NCI-H510A treated with DMSO at 0.1 percent for 48 hours (cell line): ENCODE measurements at places on chromosomes 11 and 22.
A peak's percentile ranks its signal among the peaks of the same experiment; 100 is the strongest.

- DNase-seq, result no peak
These were observed 238.1 kb upstream of the TENM4 start for GRCh38 chr11:79678780-79679452.

- DNase-seq, result no peak
These were observed 60.2 kb upstream of the SORL1 start for GRCh38 chr11:121391914-121392313.

GRCh38 chr22:36753120-36753802 lies 22.7 kb downstream of the IFT27 start:
- no peak for DNase-seq

DNA sequence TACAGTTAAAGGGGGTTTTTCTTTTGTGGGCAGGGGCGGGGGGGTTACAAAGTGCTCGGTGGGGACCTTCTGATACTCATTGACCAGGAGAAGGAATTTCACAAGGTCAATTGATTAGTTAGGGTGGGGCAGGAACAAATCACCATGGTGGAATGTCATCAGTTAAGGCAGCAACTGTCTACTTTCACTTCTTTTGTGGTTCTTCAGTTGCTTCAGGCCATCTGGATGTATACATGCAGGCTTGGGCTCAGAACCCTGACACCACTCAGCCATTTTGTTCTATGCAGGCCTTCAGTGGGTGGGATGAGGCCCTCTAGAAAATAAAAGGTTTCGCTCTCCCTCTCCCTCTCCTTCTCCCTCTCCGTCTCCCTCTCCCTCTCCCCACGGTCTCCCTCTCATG lies 29.6 kb downstream of the TSPAN32 start:
- no peak for DNase-seq

DNA sequence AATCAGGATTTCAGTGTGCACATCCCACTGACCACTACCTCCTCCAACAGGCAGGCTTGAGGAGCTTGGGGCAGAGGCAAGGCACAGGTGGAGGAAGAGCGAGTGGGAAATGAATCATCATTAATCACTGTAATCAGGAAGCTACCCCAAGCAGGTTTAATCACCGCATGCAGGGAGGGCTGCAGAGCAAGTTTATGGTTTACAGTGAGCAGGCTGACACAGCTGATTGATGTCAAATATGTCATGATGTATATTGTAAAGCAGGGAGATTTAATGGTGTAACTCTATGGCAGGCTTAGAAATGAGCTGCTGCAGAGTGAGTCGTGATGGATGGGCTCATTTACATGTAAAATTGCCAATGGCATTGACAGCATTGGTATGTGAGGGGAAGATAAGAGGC lies 441.0 kb downstream of the NTM start:
- no peak for DNase-seq

DNA sequence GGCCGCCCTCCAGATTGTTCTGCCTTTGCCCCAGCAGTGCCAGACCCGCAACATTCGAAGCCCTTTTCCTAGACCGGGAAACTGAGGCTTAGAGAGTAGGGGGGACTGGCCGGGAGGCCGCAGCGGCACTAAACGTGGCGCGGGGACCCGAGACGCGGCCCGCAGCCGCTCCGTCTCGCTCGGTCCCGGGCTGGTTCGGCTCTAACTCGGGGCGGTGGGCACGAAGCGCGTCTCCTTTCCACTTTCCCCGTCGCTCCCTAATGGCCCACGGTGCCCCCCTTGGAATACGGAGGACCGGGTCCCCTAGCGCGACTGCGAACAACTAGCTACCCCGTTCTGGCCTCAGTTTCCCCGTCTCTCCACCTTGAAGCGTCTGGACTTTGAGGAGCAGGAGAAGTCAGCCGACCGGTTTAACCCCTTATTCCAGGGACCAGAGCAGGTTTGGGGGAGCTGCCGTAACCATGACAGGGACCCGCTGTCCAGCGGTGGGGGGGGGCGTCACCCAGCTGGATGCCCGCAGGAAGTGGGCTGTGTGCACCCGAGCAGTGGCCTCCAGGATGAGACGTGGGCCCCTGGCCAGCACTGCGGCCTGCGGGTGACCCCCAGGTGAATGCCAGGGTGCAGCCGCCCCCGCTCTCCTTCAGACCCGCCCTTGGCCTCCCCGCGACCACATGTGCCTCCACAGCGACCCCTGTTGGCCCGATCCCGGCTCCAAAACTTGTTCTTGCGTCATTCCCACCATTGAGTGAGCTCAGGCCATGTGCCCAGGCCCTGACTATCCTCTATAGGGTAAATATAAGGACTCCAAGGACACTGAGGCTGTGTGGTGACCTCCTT lies 1.1 kb downstream of the CDC42EP1 start:
- no peak for DNase-seq

GRCh38 chr22:31611061-31611760 lies 50.8 kb downstream of the PISD start:
- no peak for DNase-seq

DNA sequence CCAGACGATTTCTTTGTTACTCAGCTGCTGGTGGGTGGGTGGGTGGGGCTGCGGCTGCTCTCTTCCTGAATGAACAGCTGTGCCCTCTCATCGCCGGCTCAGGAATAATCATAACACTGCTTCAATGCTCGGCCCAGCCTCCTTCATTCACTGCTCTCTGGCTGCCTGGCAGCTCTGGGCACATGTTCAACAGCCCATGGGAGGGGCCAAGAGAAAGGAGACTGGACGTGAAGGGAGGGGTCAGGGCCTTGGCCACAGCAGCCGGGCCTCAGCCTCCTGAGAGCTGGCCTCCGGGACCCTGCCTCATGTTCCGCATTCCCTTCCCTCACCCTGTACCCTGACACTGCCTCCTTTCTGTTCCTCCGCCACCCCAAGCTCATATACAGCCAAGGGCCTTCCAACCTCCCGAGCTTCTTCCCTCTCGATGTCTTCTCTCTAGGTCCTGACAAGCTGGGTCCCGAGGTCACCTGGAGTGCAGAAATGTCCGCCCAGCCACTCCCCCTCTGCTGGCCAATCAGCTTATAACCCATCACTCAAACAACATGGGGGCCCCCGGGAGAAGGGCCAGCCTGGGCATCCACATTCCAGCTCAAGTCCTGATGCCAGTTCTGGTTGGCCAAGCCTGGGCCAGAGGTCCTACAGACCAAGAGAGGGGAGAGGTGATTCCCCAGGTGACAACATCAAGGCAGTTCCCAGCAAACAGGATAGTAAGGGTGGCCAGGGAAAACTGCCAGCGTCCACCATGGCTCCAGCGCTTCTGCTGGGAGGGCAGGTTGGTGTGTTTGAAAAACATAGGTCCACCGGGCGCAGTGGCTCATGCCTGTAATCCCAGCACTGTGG lies 3.2 kb upstream of the CSDC2 start:
- DNase-seq, result peak; percentile 76

GRCh38 chr22:17866621-17867020 lies 92.4 kb upstream of the BID start:
- DNase-seq, result no peak

GRCh38 chr22:20022978-20023613 lies 2.2 kb downstream of the TANGO2 start:
- no peak for DNase-seq

GRCh38 chr11:27002838-27003237 lies 8.9 kb downstream of the FIBIN start:
- no peak for DNase-seq

GRCh38 chr11:40328890-40329614 lies 1130.4 kb downstream of the LRRC4C start:
- peak; percentile 2 for DNase-seq

GRCh38 chr22:38494498-38494897 lies 11.6 kb downstream of the DDX17 start:
- no peak for DNase-seq

- no peak for DNase-seq
These were observed 239.0 kb upstream of the PDGFD start for GRCh38 chr11:104402812-104403521.

GRCh38 chr11:20501971-20502370 lies 97.4 kb upstream of the SLC6A5 start:
- peak; percentile 9 for DNase-seq

GRCh38 chr22:49404020-49404419 lies 423.7 kb downstream of the BRD1 start:
- DNase-seq, result no peak

GRCh38 chr22:48649031-48649430 lies 1178.6 kb downstream of the BRD1 start:
- DNase-seq, result no peak

- DNase-seq, result no peak
These were observed 22.4 kb upstream of the RDX start for GRCh38 chr11:110318638-110319404.

DNA sequence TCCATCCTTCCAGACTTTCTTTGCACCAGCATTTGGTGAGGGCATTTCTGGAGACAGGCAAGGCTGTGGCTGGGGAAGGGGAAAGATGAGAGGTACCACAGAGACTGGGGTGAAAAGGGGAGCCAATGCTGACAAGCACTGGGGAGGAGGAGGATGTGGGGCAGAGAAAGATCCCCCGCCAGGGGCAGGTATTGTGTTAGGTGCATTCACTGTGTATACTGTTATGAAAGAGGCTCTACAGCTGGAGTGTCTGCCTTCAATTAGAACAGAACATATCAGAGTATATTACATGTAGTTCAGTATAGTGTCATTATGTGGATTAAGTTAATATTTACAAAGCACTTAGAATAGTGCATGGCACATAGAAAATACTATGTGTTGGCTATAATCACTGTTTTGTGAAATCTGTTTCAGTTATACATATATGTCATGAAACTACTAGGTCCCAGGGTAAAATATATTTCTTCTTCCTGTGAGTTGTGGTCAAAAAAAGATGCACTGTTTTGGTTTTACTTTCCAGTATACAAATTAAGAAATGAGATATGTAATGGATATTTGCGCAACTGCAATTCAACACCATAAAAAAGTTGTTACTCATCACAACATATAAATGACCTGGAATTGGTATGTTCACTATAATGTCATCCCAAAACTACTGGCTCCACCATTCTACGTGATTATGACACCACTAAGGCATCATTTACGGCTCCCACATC lies 8.4 kb downstream of the MSANTD2 start:
- DNase-seq, result peak; percentile 42

DNA sequence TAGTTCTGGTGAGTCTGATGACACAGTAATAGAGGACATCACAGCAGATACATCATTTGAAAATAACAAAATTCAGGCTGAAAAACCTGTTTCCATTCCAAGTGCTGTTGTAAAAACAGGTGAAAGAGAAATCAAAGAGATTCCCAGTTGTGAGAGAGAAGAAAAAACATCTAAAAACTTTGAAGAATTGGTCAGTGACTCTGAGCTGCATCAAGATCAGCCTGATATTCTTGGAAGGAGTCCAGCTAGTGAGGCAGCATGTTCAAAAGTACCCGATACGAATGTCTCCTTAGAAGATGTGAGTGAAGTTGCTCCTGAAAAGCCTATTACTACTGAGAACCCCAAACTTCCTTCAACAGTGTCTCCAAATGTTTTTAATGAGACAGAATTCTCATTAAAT lies 38.7 kb downstream of the RTN3 start:
- no peak for DNase-seq

DNA sequence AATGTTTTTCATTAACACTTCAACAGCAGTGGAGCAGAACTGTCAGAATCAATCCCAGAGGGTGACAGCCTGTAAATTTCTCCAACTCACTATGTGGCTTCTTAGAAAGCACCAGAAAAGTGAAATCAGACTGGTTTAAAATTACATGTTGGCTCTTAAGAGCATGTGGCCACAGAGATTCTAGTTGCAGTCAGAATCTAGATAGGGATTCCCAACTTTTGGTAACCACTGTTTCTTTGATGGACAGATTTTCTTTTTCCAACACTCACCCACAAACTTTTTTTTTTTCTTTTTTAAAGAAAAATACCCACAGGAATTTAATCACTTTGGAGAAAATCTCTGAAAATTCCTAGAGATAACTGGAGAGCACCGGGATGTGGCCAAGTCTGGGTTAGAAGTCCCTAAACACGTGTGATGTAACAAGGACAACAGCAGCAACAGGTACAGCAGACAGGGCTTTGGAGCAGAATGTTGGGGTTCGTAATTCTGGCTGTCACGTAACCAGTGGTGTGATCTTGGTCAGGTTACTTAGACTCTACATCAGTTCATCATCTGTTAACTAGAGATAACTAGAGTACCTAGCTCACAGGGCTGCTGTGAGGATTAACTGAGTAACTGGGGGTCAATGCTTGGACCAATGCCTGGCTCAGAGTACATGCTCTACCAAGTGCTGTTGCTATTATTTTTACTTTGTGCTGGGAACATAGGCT lies 100.1 kb downstream of the NAT10 start:
- DNase-seq, result no peak

DNA sequence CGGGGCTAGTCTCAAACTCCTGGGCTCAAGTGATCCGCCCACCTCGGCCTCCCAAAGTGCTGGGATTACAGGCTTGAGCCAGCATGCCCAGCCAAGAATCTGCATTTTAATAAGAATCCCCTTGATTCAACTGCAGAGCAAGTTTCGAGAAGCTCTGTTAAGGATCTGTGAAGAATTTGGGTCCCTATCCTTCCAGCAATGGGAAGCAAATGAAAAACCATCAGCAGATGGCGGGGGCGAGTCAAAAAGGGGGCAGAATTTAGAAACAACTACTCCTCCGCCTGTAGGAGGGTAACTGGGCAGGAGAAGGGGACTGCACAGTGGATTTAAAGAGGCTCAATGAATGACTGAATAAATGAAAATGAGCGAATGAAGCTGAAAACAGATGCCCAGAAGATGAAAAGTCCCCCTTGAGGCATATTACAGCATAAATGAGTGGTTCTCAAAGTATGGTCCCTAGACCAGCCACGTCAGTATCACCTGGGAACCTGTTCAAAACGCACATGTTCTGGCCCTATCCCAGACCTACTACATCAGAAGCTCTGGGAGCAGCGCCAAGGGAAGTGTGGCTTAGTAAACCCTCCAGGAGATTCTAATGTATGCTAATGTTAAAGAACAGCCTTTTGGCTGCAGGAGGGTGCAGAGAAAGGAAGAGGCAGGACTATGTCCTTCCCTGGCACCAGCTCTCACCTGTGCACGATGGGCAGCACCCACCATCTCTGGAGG lies 15.0 kb downstream of the VWCE start:
- DNase-seq, result no peak
